ENCODE measurements at places on chromosomes 1 and 21.

GRCh38 chr1:93810316-93810715 lies 68.7 kb downstream of the DNTTIP2 start:
- DNase-seq, result no peak

DNA sequence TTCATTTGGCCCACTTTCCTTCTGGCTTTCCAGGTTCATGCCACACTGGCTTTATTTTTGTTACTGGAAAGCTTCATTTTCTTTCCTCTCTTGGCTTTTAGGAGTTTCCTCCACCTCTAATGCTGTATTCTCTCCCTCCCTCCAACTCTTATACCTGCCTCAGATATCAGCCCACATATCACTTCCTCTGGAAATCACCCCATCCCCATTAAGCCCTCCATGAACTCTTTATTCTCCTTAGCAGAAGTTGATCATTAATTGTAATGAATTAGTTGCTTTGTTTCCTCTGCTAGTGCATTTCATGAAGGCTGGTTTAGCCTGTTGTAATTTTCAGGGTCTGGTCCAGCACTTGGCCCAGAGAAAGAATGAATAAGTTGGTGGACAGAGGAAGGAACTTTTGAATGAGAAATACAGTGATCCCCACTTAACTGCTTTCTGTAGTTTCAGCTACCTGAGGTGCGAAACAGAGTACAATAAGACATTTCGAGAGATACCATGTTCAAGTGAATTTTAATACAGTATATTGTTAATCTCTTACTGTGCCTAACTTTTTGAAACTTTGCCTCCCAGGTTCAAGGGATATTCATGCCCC lies 1.7 kb downstream of the SOAT1 start:
- no peak for DNase-seq

DNA sequence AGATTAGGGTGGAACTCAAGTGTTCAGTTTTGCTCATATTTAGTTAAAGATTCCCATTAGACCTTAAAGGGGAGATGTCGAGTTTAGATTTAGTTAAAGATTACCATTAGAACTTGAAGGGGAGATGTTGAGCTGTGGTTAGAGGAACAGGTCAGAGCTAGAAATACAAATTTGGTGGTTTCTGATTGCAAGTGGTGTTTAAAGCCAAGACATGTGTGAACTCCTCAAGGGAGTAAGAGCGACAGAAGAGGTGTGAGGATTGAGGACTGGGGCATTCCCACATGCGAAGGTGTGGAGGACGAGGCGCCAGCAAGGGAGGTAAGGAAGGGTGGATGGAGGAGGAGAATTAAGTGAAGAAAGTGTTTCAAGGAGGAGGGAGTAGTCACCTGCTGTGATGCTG lies 168.6 kb downstream of the IER5 start:
- no peak for DNase-seq

GRCh38 chr1:28328228-28328648 lies 602 bp upstream of the MED18 start:
- no peak for DNase-seq

GRCh38 chr1:153833171-153833570 lies 58.0 kb downstream of the SLC27A3 start:
- DNase-seq, result no peak

DNA sequence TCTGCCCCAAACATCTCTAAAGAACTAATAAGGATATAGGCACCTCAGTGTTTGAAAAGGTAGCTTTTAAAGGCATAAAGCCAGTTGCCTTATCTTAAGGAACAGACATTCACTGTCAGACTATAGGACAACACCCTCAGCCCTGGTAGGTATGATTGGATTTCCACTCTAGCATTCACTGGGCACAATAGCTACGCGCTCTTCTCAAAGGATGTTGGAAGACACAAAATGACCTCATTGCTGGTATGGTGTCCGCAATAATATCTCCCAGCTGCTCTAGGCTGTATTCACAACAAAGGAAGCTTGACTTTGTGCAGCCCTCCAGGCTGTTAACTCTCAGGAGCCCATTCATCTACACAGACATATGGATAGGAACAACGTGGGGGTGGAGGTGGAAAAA lies 119.4 kb upstream of the CXADR start:
- DNase-seq, result no peak

DNA sequence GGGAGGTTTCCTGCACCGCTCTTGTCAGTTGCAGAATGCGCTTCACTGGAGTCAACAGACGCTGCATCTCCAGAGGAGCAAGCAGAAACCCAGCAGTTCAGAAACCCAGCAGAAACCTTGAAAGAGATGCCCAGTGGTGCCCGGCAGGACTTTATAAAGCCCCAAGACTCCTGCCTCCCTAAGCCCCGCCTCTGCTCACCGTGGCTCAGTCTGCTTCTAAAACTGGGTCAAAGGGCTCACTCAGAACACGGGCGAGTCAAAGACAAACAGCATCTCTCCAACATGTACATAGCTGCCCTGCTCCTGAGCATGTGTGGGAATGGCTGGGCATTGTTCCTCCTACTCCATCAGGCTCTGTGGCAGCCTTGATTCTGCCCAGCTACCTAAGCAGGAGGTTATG lies at the start of gene HMGCS2:
Gene HMGCS2, minus strand, starts transcription at position 128 of the 400 bp plus-strand sequence. Its CDS starts 61 bp downstream, at position 67.
- DNase-seq, result no peak

- peak; percentile 14 for DNase-seq
Observed at GRCh38 chr1:209989525-209989924, 51.5 kb downstream of the SYT14 start.

DNA sequence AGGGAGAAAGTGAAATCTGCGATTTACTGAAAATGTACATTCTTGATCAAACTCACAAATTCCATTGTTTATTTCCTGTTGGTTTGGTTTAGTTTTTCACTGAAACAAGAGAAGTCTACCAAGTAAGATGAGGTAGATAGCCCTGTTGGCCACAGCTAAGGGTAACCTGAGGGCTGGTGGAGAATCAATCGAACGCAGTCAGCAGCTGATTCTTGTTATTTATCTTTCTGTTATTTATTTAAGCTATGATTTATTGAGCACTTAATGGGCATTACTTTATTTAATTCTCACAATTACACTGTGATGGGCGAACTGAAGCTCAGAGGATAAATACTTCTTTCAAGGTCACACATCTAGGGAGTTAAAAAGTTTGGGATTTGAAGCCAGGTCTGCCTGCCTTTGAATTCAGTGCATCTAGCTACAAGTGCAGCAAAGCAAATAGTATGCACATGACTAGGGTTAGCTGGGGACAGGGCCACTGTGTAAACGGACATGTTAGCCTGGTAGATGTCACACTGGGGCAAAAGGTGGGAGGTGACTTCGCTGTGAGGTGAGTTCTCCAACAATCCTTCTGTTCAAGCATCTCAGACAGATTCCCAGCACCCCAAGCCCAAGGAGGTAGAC lies 106.5 kb upstream of the GADD45A start:
- DNase-seq, result peak; percentile 7

DNA sequence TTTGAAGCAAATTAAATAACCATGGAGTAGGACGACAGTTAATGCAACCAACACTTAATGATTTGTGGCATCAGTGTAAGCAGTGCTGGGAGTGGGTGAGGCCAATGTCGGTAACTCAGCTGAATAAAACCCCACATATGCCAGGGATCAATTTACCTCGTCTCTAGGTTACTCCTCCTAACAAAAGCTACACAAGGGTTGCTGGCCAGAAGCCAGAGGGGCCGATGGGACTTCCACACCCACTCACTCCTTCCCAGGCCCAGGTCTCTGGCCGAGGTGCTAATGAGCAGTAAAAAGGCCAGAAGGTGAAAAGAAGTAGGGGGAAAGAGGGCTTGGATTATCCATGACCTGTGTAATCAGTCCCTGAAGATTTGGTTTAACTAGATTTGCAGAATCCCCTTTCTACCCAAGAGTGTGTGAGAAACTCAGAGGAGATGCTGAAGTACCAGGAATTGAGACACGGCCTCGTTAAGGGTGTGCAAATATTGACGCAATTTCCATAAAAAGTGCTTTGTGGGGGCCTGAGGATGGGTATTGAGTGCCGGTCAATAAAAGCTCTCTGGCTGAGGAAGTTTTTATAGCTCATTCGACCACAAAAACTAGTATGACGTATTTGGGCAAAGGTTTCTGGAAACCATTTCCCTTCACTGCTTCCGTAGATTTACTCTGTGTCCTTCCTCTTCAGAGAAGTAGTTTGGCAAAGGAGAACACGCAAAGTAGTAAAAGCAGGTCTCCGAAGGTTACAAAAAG lies 145.5 kb downstream of the TBX15 start:
- peak; percentile 20 for DNase-seq

DNA sequence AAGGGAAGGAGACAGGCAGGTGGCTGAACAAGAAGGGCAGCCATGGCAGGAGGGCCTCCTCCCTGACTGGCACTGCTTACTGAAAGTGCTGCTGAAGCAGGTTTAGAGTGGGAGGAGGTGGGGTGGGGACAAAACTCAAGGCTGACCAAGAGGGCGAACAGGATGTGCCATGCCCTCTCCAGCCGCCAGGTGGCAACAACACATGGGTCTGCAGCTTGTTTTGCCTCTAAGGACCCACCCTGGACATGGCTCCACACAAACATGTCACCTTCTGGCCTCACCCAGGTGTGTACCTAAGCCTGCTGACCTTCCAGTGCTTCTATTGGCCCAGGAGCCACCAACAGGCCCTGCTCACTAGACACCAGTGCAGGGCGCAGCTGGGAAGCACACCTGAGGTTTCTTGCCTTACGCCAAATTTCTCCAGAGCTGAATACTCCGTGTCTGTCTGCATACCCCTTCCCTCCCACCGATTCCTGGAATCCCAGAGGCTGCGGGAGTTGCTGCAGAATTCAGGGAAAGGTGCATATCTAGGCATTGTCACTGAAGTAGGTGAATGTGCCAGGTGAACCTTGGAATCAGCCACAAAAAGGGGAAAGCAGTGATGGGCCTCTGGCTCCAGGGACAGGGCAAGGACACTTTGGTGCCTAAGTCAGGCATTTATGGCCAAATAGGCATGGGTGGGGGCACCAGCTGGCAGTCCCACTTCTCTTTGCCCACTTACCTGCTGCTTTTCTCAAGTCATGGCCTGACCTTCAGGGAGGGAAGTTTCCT lies 5.3 kb downstream of the PSRC1 start:
- DNase-seq, result no peak

DNA sequence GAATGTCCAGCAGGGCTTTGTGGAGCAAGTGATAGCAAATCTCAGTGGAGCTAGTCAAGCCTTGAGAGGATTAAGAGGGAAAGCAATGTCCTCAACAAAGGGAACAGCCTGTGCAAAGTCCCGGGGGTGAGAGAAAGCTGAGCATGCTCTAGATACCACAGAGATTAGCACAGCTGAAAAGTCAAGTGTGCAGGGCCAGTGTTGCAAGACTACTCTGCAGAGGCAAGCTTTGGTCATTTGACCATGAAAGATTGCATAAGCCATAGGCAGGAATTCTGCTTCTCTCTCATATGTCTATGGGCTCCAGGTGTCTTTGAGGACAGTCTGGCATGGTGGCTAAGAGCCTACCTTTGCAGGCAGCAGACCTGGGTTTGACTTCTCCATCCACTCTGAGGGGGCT lies 181.0 kb upstream of the JUN start:
- DNase-seq, result no peak

DNA sequence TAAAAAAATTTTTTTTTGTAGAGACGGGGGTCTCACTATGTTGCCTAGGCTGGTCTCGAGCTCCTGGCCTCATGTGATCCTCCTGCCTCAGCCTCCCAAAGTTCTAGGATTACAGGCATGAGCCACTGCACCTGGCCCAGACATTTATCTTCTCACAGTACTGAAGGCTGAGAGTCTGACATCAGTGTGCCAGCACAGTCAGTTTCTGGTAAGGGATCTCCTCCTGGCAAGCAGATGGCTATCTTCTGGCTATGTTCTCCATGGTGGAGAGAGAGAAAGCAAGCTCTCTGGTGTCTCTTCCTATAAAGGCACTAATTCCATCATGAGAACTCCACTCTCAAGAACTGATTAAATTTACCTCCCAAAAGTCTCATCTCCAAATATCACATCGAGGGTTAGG lies 57.8 kb upstream of the C1orf185 start:
- DNase-seq, result no peak

DNA sequence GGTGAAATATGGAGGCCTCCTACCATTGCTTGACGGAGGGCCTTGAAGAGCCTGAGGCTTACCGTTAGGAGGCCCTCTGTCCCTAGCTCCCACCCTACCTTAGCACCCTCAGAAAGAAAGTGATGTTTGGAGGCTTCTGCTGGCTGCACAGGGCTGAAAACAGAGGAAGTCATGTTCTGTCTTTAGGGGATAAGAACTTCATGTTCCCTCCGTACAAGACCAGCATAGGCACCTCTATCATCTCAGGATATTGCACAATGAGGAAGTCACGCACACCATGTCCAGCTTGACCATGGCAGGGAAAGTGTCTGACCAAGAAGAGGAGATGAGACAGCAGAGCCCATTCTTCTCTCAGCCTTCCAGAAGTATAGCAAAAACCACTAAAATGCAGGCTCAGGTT lies 13.8 kb downstream of the ADORA3 start:
- no peak for DNase-seq

- no peak for DNase-seq
Observed at GRCh38 chr1:69852151-69852550, 284.4 kb downstream of the LRRC7 start.

Measured in NCI-H1417 treated with DMSO at 0.1 percent for 48 hours (cell line).